ENCODE measurements at places on chromosomes 1 and 21. TPM values are rescaled to one million over a fixed set of nuclear protein-coding genes. Genes with fewer than 3 reads are reported as not detected.
A peak's percentile ranks its signal among the peaks of the same experiment; 100 is the strongest.

The OR14A16 gene
- not detected for total RNA-seq

The LEMD1 gene
- not detected for total RNA-seq

The CHODL gene
- 0.20 TPM for total RNA-seq

The GREM2 gene
- not detected for total RNA-seq

The SPATA21 gene
- total RNA-seq = not detected

The TTC24 gene
- not detected for total RNA-seq

The FCAMR gene
- total RNA-seq = not detected

The LHX8 gene
- total RNA-seq = not detected

The ERRFI1 gene
- 10.2 TPM for total RNA-seq

GRCh38 chr1:68355614-68356013, 94.1 kb downstream of the RPE65 start:
- no peak for DNase-seq

DNA sequence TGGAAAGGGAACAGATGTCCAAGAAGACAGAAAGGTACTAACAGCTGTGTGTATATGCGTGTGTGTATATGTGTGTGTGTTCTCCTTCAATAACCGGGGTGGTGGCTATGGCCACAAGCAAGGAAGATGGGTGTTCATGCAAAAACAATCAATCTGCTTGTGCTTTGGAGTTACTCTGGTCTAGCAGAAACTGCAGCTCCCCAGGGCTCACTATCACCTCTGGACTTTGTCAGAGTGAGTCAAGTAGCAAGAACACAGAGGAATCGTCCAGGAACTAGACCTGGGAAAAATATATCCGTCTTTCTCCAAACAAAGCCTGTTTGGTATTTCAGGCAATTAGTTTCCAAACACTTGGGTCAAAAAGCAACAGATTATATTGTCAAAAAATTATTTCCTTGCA, 68.6 kb downstream of the GNG12 start:
- DNase-seq = no peak

DNA sequence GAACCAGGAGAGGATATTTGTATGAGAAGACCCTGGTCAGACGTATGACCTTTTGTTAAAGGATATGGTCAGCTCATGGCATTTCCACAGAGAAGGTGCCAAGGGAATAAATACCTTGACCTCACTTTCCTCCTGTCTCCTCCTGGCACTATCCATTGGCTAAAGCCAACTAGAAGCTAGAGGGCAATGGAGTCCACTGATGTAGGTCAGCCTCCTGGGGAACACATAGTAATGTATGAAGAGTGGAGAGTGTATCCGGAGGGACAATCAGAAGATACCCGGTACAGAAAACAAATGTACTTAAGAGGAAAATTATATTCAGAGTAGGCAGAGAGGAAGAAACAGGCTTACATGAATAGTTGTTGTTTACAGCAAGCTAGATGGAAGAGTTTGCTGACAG, 698 bp upstream of the NTMT2 start:
- DNase-seq = no peak

GRCh38 chr1:208544794-208545193, 300.6 kb upstream of the PLXNA2 start:
- no peak for DNase-seq

- DNase-seq = no peak
Measured at GRCh38 chr1:77227381-77227780, 8.2 kb upstream of the PIGK start.

- no peak for DNase-seq
Measured at GRCh38 chr1:169944621-169945020, 50.9 kb upstream of the SCYL3 start.

DNA sequence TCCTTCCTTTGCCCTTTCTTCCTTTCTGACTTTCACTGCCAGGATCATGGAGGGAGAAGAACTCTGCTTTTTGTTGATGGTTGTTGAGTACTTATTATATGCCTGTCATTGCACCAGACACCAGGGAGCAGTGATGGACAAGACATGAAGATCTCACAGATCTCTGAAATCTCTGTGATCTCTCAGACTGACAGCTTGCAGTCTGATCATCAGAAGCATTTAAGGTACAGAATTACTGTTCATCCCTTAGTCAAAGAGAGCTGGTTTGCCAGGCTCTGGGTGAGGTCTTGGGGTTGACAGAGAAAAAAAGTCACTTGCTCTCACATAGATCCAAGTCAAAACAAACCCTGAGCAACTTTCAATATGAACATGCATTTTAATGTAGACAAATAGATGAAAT, 299.5 kb upstream of the FMN2 start:
- DNase-seq = no peak

DNA sequence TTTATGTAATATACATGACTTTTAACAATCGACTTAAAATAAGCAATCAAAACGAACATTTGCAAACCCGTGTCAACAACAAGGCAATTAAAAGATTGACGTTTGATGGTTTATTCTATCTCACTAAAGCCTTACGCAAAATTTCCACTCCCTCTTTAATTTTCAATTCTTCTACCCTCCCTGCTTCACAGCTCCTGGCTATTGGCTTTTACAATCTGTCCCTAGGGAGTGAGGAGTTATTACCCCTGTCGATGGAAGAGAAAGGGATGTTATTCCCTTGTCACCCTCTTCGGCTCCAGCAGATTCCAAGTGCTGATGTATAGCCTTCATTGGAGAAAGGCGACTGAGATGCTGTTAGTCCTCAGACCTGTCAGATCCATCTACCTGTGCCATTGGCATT, 161.3 kb downstream of the ZNF281 start:
- no peak for DNase-seq

- no peak for DNase-seq
Measured at GRCh38 chr1:154320882-154321608, at the start of gene AQP10. Gene AQP10 (plus strand): TSS chr1:154321093. CDS start chr1:154321156, 63 bp downstream.

DNA sequence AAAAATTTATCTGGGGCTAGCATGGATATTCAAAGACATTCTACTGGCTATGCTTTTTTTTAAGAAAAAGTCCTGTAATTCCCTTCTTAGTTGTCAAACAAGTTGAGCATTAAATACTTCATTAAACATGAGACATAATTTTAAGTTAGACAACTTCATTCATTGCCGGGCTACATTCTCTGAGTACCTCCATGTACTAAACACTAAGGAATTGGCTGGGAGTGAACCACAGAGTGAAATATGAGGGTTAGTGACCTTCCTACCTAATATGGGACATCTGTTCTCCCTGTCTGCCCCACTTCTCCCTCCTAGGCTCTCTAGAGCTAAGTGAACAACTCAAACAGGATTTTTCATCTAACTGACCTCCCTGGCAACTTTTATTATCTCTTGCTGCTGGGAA, 370.4 kb downstream of the VAV3 start:
- no peak for DNase-seq

DNA sequence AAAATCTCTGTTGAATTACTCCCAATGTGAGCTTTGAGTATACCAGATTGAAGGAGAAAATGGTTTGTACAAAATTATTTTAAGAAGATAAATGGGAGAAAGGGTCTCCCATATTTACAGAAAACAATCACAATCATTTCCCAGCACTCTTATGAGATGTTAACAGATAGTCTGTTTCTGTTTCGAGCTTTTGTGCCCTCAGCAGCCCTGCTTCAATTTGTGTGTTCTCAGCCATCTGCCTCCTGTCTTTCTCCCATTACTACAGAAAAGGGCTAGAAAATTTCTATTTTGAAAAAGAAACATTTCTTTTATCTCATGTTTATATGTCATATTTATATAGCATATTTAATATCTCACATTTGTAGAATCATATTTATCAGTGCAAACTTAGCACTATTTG, 498.4 kb downstream of the TTLL7 start:
- DNase-seq = no peak

DNA sequence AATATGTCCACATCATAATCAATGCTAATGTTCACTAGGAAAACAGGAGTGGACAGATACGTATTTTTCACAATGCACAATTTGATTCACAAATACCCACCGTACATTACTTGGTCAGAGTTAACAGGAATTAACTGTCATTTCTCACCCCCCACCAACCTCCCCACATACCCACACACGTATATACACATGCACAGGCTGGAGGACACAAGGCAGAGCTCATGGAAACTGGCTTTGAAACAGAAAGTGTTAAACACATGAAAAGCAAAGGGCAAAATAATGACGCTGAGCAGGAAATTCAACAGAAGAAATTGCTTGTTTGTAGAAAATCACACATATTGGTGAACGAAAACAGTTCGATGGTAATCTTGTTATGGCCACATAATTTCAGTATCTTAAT, 188.4 kb upstream of the DMRTA2 start:
- DNase-seq = no peak

GRCh38 chr1:65011983-65012382, 45.6 kb upstream of the JAK1 start:
- DNase-seq = no peak

DNA sequence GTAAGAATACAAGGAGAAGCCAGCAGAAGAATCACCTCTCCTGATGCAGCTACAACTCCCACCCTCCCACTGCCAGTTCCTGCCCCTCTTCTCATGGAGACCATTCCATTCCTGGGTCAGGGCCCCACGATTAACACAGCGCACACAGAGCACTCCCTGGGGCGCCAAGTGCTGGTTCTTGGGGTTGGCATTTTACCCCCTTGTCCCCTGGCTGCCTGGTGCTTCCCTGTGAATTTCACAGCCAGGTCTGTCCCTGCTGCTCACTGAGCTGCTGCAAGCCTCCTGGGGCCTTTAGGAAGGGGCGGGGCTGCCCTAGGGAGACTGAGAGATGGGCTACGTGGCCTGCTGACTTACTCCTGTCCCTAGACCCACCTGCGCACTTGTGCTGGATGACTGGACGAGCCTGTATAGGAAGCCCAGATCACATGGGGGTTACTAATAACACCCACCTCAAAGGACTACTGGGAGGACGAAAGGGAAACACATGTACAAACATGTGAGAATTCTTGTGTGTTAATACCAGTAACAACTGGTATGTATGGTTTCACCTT, 4.8 kb downstream of the ZNF672 start:
- DNase-seq = no peak

- DNase-seq = no peak
Measured at GRCh38 chr1:46053734-46054133, 78.7 kb downstream of the PIK3R3 start.

DNA sequence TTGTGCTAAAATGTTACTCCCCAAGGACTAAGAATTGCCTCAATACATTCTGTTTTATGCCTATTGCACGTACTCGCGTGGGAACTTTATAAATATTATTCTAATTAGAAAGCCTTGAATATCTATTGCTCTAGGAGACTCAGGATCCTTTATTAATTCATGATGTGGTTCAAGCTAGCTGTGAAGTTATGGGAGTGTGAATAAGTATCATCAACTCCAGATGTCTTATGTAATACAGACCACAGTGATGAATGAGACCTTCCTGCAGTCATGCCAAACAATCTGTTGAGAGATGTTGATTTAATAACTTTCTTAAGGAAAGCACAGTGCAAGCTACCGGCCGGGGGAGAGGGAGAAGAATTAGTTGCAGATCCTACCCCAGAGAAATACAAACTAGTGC, 519.2 kb upstream of the ZP4 start:
- DNase-seq = no peak

GRCh38 chr1:11787251-11787803, 18.4 kb downstream of the MTHFR start:
- peak; percentile 71 for DNase-seq

DNA sequence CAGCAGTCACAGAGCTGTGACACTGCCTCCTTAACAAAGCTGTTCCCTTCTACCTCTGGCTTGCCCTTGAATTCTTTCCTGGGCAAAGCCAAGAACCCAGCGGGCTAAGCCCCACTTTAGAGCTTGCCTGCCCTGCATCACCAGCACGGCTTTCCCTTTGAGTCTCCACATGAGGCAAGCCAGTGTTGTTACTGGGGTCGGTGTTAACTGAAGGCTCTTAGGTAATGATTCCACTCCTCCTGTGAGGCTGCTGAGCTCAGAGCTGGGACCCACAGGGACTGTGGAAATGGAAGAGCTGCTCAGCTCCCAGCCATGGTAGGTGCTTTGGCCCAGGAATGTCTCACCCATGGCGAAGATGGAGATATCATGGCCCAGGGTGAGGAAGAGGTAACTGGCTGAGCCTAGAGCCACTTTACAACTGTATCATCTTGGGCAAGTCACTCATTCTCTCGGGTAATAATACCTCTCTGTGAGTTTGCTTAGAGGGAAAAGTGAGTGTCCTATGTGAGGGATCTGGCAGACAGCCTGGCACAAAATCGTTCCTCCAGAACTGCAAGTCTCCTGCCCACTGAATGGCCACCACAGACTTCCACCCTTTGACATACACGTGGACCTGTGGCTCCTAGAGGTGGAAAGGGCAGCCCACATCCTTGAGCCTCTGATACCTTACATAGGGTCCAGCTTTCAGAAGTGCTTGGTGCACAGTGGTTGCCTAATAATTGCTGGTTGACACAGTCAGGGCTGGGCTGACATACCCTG, 654.1 kb downstream of the PTPRU start:
- no peak for DNase-seq

DNA sequence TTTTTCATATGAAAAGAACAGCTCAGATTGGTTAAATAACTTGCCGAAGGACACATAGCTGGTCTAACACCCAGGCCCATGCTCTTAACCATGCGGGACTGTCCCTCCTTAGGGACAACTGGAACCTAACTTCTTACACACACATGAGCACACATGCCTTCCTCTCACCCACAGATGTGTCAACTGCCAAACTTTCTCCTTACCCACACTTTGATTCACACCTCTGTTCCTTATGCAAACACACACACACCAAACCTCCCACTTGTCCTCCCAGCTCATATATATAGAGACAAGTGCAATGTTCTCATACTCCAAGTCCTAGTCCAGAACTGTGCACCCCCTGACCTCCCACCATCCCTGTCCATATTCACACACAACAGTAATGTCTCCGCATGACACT, 4.3 kb downstream of the RAB25 start:
- DNase-seq = no peak

DNA sequence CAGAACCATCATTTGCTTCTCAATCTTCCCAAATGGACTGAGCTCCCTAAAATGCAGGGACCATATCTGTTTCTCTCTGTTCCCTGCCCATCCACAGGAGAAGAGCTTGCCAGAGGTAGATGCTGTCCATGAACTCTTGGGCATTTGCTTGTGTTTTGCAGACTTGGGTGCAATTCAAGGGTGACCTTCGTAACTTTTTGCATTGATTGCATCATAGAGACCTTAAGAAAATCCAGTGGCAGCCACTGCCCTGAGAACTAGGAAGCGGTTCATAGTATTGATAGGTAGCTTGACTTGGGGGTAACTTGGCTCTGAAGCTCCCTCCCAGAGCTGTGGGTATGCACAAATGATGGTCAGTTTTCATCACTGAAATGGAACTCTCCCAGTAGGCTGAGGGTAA, 34.3 kb upstream of the EDEM3 start:
- no peak for DNase-seq

DNA sequence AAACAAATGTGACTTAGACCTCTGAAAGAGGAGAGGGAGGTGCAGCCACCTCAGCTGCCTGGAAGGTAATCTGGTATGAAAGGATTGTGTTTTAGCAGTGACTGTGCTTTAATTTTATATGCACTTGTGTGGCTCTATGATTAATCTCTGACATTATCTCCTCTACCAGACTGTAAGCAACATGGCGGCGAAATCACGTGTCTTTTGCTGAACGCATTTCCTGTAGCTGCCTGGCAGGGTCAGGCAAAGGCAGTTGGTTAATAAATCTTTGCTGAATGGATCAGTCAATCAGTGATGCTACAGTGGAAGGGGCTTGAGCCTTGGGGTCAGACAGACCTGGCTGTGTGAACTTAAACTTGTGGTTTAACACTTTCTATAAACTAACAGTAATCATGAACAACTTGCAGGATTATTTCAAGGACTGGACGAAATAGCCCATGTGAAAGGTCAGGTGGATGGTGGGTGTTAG, 96.9 kb downstream of the ADSS2 start:
- DNase-seq = no peak

- no peak for DNase-seq
Measured at GRCh38 chr1:85900921-85901320, 192.7 kb upstream of the ZNHIT6 start.
